Activated CD4-positive, alpha-beta T cell treated with anti-CD3 and anti-CD28 coated beads for 4 hours (primary cell): ENCODE measurements at places on chromosomes 4 and X.

DNA sequence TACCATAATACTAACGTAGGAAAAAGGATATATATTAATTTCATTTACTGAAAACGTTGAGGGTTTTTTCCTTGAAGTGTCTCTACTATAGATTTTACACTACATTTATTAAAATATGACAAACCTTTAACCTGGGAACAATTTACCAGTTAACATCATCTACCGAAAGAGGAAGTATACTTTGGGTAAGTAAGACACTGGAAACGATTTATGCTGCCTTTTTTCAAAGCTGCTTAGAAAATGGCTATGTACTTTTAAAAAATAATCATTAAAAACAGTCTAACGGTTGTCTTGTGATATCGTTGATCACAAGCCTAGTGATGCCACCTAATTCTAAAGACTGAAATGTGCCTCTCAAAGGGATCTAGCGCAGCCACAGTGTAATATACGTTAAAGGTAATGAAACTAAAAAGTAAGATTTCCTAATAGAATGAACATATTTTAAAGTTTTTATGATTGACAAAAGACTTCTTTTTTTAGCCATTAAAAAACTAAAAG, 50.4 kb downstream of the STX18 start:
- no peak for DNase-seq

DNA sequence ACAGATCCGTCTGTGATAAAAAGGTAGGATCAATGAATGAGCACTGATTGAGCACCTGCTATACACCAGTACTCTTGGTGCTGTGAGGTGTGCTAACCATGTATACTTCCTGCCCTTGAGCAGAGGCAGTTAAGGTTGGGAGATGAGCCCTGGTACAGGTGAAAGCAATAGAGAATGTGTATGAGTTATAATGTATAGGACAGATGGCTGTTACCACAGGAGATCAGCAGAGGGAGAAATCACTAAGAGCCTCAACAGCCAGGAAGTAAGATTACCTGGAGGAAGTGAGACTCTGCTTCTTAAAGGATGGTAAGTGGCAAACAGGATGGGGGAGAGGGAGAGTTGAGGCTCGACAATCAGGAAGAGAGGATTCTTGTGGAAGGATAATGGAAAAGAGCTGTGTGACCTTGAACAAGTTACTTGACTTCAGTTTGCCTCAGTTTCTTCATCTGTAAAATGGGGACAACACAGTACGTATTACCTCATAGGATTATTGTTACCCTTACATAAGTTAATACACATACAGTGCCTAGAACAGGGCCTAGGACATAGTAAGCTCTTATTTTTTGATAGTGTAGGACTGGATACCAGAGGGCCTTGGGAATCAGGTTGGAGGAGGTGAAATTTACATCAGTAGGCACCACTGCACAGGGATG, 9.1 kb downstream of the CXCR3 start:
- no peak for DNase-seq

- no peak for DNase-seq
Measured at GRCh38 chrX:13074297-13075262, 30.2 kb upstream of the FAM9C start.

- DNase-seq = no peak
Measured at GRCh38 chr4:98615991-98616390, 42.4 kb downstream of the TSPAN5 start.

GRCh38 chr4:13201241-13201640, 282.9 kb downstream of the RAB28 start:
- no peak for DNase-seq

DNA sequence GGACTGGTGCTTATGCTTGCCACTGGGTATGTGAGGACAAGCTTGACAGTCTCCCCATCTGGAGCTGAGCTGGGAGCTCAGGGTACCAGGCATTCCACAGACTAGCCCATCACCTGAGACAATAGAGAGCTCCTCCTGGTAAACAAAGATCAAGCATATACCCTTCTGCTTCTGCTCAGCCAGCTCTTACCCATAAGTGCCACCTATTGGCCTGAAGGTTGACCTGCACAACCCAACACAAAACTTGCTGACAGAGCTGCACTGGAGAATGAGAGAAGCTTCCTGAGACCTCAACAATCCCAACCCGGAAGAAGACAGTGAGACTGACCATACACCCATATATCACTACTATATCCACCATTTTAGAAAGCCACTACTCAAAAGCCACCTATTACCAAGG, 1049.2 kb upstream of the INTU start:
- DNase-seq = no peak

GRCh38 chr4:8083086-8083825, 75.4 kb downstream of the ABLIM2 start:
- DNase-seq = no peak

DNA sequence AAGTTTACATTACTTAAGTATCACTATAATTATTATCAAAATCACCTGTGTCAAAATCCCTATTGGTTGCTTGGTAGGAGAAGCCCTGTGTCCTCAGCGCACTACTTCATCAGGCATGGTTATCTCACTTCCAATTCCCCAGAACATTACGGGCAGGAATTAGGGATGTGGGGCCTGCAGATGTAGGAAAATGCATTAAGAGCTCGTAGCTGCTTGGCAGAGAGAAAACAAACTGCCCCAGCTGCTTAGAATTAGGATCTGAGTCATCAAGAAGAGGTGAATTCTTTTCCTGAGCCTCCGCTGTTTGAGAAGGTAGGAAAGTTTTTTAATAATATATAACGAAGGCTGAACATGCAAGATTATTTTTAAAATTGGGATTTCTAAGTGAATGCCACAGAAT, 31.1 kb upstream of the CLNK start:
- DNase-seq = no peak

DNA sequence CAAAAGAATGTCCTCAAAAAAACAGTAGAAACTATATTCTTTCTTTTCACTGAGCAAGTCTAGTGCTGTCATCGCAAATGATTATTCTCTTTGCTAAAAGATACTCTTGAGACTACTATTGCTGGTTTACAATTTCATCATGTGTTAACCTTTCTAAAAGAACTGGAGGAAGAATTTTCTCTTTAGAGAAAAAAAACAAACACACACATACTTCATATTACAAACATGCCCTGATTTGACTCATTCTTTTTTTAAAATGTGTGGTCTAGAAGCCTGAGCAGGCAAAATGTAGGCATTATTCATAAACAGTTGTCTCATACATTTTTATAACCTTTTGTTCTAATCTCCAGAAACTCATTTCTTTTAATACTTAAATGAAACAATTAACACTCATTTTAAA, 60.6 kb upstream of the FAT4 start:
- no peak for DNase-seq

- DNase-seq = no peak
Measured at GRCh38 chr4:181690498-181690897, 552.7 kb upstream of the TENM3 start.

- DNase-seq = no peak
Measured at GRCh38 chr4:37948542-37948941, 11.7 kb upstream of the PTTG2 start.

DNA sequence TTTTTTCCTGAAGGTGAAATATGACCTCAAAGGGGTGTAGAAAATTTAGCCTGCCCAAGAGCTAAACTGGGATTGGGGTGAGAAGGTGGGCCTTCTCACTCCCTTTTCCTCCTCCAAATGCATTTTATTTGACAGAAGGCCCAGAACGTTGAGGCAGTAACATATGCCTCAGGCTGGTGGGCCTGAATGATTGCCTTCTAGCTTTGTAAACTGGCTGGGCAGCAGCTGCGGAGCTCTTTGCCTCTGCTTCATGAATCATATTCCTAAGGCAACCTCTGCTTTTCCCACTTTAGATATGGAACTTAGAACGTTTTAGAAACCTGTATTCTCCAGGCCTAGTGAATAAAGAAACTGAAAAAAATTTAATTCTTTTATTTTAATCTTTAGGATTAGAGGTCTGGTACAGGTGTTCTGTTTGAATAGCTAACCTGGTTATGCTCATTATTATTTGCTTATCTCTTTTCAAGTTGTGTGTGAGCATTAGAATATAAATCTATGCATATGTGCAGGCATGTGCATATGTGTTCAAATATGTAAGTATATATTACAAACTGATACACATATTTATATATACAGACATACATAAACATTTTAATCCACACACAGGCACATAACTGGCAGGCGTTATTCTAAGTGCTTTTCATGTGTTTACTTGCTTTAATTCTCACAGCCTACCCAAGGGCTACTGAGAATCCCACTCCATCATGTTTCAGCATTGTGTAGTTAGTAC, 11.5 kb downstream of the PRDM8 start:
- DNase-seq = no peak

DNA sequence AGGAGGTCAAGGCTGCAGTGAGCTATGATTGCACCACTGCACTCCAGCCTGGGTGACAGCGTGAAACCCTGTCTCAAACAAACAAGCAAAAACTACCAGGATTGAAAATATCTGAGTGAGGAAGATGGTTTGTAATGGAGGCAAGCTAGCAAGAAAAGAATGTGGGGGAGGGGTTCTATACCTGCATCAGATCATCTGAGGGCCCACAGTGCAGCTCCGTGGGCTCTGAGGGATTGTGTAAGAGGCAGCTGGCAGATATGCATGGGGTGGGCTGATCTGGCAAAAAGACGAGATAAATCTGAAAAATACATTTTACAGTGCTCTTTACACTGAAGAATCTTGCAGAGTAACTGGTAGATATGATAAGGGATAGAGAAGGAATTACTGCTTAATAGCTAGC, 28.9 kb upstream of the CHRNA9 start:
- no peak for DNase-seq

- DNase-seq = no peak
Measured at GRCh38 chrX:22365460-22365859, 92.7 kb downstream of the CBLL2 start.

DNA sequence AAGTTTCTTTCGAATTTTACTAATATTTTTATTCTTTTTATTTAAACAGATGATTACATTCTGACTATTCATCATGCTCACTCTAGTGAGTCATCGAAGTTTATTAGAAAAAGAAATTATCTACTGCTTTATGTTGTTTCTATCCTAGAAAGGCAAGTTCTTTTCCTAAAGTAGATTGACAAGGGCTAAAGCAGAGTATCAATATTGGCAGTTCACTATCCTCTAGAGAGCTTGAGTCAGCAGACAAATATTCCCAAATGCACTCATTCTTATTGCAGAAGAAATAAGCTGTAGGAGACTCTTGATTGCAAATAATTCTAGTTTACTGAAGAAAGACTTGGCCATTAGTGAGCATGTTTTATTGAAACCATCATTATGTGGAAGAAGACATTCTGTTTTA, 911.8 kb downstream of the CENPC start:
- no peak for DNase-seq

DNA sequence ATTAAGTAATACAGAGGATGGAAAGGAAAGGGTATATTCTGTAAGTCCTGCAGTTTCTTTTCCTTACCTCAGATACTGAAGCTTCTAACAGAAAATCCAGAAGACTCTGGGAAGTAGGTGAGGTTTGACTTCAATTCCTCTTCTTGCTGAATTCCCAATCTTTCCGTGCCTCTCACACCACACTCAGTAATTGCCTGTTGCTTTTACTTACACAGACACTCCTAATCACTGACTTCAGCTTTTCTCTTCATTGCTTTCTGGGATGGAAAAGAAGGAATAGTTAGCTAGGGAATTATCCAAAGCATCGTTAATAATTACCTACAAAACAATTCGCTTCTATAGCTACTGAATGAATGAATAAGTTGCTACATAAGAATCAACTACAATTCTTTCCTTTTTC, 163.6 kb downstream of the FBXO8 start:
- DNase-seq = no peak
